T-cell (primary cell): ENCODE measurements at places on chromosomes 6 and 20.

- no peak for DNase-seq
Measured at GRCh38 chr6:30687659-30688431, 1.4 kb upstream of the PPP1R18 start.

DNA sequence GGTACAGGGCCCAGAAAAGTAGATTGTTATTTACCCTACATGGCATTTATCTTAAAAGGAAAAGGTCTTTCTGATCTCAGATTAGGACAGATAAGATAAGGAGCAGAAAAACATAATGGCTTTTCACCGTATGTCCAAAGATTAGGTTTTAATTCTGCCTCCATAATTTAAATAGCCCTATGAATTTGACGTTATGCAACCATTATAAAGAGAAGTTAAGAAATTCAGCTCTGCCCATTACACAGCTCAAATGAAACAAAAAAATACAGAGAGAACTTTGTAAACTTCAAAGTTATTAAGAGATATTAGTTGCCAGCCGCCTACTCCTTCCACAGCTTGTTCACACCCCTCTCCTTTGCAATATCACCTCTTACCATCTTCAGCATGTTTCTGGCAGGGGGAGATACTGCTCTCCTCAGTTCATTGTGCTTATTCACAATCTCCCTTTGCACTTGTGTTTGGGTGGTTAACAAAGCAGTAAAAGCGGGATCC, 8.1 kb downstream of the CRISP3 start:
- DNase-seq: no peak

- DNase-seq: no peak
Measured at GRCh38 chr6:165988302-165988756, 179.3 kb downstream of the TBXT start.

DNA sequence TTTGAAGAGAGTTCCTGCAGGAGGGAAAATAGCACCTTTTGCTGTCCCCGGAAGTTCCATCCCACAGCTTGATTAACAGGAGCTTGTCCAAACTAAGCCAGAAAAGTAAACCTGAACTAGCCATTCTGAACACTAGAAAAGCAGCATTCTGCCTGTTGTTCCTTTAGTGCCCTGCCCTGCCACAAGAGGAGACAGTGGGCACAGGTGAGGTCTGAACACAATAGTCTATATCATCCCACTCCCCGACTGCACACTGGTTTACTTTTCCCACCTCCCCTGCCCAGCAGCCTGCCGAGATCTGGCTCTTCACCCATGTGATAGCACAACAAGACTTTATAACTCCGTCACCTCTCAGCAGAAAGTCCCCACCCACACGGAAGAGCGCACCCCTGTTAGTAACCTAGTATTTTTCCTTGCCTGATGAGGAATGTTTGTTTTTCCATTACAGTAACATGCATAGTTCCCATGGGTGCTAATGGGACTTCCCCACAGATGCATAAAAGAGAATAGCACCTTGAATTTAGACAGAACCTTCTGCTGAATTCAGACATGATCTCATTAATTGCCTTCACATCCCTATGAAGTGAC, 59.7 kb downstream of the TFAP2A start:
- no peak for DNase-seq

DNA sequence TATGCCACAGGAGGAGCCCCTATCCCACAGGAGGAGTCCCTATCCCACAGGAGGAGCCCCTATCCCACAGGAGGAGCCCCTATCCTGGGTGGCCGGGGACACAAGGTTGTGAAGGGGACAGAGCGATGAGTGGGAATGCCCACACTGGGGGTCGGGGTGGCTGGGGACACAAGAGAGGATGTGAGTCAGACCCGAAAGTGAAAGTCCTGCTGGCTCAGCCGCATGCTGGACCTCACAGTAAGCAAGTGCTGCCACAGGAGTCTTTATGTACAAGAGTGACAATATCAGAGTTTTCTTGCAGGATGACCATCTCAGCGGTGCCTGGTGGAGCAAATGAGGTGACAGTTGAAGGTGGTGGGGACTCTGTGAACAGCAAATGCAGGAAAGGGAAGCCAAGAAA, 93.7 kb downstream of the PSMB1 start:
- DNase-seq: no peak

- no peak for DNase-seq
Measured at GRCh38 chr20:33337119-33337518, 54.1 kb downstream of the BPIFB1 start.

- DNase-seq: peak; percentile 69
Measured at GRCh38 chr6:30722280-30723112, 2.3 kb downstream of the TUBB start.

DNA sequence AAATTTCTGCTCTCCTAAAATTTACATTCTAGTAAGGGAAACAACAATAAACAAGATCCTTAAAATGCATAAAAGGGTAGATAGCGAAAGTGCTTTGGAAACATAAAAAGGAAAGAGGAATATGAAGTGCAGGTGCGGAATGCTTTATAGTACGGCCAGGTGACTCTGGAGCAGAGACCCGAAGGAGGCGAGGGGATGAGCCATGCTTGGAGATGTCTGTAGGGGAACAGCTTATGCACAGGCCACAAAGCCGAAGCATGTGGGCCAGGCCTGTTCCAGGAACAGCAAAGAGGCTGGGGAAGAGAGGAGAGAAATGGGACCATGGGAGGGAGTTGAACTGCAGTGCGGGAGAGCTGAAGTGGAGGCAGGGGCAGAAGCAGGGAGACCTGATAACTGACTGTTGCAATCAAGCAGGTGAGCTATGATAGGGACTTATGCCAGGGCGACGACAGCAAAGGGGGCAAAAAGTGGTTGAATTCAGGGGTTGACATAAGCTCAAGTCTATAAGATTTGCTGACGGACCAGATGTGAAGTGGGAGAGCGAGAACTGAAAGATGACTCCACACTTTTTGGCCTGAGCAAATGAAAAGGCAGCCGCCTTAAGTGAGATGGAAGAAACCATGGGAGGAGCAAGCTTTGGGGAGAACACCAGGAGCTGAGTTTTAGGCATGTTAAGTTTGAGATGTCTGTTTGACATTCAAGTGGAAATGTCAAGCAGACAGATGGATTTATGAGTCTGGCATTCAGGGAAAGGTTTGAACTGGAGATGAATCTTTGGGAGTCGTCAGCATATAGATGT, 83.1 kb downstream of the CNBD2 start:
- DNase-seq: no peak

DNA sequence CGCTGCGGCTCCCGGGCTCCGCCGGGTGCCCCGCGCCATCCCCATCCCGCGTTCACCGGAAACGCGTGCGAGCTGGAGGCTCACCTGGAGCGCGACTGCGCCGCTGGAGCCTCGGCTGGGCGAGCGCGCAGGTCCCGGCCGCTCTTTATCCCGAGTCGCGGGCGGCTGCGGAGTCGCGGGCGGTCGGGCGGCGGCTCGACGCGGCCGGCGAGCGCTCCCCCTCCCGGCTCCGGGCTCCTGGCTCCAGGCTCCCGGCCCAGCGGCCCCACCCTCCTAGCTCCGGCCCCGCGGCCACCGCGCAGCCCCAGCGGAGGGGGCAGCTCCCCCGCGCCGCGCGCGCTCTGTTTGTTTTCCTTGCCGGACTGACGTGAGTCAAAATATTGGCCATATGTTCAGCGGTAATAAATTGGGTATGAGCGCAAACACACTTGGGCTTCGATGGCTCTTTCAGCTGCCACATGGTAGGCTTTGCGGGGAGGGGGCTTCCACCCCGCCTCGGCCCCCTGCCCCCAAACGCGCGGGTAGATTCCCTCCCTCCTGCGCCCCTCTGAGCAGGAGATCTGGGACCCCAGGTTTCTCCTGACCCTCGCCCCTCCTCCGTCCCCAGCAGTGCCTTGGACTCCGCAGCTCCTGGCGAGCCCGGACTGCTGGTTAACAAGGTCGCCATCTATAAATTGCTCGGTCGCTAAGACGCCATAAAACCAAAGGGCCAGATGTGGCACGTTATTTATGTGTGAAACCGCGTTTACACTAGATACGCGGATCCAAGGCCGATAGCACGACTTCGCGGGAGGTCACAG, 8.8 kb upstream of the NKX2-2 start:
- DNase-seq: no peak

GRCh38 chr6:152309648-152310047, 327.5 kb downstream of the SYNE1 start:
- DNase-seq: peak; percentile 71

DNA sequence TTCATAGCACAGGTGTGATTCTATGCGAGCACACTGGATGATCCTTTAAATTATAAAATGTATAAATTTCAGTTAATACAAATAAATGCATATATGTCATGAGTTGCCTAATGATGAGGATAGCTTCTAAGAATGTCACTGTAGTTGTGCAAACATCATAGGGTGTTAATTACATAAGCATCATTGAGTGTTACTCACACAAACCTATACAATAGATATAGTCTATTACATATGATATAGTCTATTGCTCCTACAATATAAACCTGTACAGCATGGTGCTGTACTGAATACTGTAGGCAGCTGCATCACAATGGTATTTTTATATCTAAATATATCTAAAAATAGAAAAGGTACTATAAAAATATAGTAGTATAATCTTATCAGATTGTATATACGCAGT, 159.0 kb downstream of the PTPRK start:
- no peak for DNase-seq

DNA sequence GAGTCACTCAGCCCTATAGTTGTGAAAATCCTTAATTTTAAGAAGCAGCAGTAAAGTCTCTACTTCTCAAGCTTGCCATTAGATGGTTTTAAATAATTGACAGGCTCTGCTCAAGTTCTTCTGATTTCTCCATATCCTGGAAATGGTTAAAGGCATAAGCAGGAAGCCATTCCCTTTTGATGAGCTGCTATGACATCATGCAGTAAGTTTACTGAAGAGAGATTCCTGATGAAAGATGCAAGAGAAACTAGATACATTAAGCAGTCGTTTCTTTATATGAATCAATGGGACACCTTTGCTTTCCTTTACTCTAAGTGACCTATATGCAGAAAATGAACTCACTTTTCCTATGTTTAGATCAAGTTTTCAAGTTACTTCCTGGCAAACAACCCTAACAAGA, 9.8 kb downstream of the POPDC3 start:
- no peak for DNase-seq
